ENCODE measurements at places on chromosomes 3 and 15.

DNA sequence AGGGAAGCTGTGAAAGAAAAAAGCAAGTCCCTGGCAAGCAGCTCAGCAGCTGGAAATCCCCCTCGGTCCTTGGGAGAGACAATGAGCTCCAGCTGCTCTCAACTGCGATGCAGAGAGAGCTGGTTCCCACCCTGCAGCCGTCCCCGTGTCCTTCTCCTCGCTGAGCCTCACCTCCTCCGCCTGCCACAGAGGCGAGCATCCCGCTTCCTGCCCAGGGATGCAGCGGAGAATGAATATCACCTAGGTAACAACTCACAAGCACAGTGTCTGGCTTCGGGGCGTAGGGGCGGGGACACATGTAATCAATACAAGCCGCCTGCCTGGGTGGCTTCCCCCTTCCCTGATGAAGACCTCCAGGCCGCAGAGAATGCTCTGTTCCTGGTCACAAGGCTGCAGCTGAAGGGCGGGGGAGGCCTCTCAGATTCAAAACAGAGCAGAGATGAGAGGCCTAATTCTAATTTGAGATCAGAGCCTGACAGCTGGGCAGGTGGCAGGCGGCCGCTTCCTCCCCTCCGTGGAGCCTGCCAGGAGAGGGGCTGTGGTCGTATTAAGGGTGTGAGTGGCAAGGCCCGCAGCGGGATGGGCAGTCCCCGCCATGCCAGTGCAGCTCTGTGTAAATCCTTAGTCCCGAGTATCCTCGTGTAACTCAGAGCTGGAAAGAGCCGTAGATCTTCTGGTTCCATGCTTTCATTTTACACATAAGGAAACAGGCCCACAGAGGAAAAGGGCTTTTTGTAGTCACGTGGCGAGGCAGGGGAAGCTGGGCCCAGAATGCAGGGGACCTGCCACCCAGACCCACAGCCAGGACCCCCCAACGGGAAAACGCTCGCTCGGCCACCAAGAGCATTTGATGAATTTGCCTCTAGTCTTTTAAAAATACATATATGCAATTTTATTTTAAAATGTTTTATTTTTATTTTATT is 24.3 kb downstream of the ZDHHC19 start:
- no peak for DNase-seq
- H3K27ac ChIP-seq, result no peak overlapping the region
- no peak overlapping the region for H3K4me3 ChIP-seq

DNA sequence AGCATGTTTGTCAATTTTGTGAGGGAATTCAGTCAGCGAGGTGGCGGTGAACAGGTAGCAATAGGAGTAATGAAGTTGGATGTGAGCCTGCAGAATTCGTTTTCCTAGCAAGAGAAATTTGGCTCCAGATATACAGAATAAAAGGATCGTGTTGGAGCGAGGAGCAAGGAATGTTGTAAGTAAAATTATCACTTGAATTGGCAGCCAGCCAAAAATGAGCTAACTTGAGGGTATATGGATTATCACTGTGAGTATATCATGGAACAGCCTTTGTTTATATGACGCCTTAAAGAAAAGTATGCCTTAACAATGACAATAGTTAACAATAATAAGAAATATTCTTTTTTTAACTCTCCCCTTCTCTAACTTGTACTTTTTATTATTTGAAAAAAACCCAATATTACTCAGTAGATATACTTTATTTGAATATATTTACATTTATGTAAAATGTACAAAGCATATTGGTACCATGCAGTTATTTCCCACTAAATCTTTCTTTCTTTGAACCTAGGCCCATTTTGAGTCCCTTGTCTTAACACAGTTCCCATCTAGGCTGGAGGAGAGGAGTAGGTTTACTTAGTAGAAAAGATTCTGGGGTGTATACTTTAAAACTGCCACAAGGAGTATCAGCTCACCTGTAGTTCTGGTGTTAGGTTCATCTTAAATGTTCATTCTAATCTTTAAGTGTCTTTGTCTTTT is 29.3 kb downstream of the EPHA6 start:
- no peaks in the 10 kb centered on the region for H3K27me3 ChIP-seq
- H3K36me3 ChIP-seq, result no peaks in the 10 kb centered on the region
- H3K4me1 ChIP-seq, result no peaks in the 10 kb centered on the region
- no peak overlapping the region for H3K4me3 ChIP-seq
- no peak for DNase-seq

DNA sequence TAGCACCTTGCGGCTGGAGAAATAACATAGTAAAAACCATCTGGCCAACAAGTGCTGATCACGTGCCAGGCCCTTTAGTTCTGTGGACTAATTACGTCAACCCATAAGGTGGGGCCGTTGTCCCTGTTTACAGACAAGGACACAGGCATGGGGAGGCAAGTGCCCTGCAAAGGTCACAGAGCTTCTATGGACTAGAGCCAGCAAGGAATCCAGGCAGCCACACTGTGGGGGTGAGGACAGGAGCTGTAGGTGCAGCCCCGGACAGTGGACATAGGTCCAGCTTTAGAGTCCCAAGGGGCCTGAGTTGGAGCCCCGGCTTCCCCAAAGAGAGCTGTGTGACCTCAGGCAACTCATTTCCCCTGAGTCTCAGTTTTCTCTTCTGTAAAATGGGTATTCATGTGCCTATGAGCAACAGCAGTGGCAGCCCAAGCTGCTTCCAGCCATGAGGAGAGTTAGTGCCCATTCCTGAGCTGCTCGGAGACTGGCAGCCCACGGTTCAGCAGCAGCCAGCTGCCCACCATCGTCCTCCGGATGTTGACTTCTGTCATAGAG is 13.9 kb downstream of the CHST13 start:
- H3K36me3 ChIP-seq, result no peaks in the 10 kb centered on the region
- DNase-seq, result peak; percentile 42

GRCh38 chr3:60594025-60594424 is 657.2 kb downstream of the FHIT start:
- no peak overlapping the region for H3K27ac ChIP-seq
- no peak overlapping the region for H3K4me3 ChIP-seq
- peaks cover 10% of the 10 kb centered on the region for H3K4me1 ChIP-seq
- peak; percentile 76 for DNase-seq
- H3K36me3 ChIP-seq, result no peaks in the 10 kb centered on the region
- H3K27me3 ChIP-seq, result no peaks in the 10 kb centered on the region

DNA sequence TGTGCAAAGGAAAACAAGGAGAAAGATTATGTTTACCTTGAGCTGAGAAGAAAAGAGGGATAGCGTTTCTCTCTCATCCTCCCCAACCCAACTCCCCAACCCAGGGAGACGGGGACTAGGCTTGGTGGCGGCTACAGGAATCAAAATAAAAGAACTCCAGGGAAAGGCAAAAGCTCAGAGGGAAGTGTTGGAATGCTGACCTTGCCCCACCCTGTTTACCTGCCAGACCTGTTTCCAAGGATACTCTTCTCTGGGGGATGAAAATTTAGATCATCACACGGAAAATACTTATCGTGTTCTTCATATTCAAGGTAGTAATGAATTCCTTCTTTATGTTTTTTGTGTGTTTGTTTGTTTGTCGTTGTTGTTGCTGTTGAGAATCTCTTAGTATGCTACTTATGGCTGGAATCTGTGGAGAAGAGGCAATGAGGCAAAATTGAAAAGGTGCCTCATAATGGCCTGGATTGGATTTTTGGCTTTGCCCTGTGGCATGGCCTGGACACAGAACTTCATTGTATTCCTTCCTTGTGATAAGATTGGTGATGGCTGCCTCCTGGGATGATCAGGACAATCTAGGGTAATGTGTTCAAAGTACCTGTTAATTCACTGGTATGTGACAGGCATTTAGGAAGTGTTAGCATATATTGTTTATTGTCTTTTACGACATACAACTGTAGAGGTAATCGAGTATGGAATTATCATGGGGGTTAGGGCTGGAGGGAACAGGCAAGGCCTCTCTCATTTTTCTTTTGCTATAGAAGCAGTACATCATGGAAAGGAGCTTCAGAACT is 11.1 kb upstream of the TPRG1 start:
- H3K4me3 ChIP-seq, result no peak overlapping the region
- no peaks in the 10 kb centered on the region for H3K4me1 ChIP-seq
- no peaks in the 10 kb centered on the region for H3K36me3 ChIP-seq
- no peak overlapping the region for H3K27ac ChIP-seq

- H3K36me3 ChIP-seq, result no peaks in the 10 kb centered on the region
- H3K27ac ChIP-seq, result no peak overlapping the region
- peak; percentile 12 for DNase-seq
- H3K27me3 ChIP-seq, result no peaks in the 10 kb centered on the region
These were observed 78.2 kb downstream of the SMAD3 start for GRCh38 chr15:67143646-67144045.

GRCh38 chr15:34815836-34816235 is 20.5 kb upstream of the ACTC1 start:
- no peaks in the 10 kb centered on the region for H3K36me3 ChIP-seq
- no peak overlapping the region for H3K27ac ChIP-seq
- no peak overlapping the region for H3K4me3 ChIP-seq
- H3K27me3 ChIP-seq, result no peaks in the 10 kb centered on the region
- no peaks in the 10 kb centered on the region for H3K4me1 ChIP-seq

DNA sequence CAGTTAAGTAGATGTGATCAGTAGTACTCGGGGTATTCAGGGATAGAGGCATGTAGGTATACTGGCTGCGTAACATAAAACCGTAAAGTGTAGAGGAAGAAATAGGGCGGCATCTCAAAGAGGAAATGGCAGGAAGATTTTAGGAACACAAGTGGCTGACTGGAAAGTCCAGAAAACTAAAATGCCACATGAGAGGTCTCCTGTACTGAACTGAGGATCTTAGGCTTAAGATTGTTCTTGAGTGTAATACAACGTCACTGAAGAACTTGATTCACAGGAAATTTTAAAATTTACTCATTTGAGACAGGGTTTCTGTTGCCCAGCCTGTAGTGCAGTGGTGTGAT is 2.3 kb upstream of the LMLN start:
- DNase-seq, result no peak
- H3K4me3 ChIP-seq, result no peak overlapping the region
- no peaks in the 10 kb centered on the region for H3K27me3 ChIP-seq
- H3K36me3 ChIP-seq, result peaks cover 32% of the 10 kb centered on the region
- H3K4me1 ChIP-seq, result peaks cover 48% of the 10 kb centered on the region
- peak overlapping the region; percentile 81 for H3K27ac ChIP-seq

DNA sequence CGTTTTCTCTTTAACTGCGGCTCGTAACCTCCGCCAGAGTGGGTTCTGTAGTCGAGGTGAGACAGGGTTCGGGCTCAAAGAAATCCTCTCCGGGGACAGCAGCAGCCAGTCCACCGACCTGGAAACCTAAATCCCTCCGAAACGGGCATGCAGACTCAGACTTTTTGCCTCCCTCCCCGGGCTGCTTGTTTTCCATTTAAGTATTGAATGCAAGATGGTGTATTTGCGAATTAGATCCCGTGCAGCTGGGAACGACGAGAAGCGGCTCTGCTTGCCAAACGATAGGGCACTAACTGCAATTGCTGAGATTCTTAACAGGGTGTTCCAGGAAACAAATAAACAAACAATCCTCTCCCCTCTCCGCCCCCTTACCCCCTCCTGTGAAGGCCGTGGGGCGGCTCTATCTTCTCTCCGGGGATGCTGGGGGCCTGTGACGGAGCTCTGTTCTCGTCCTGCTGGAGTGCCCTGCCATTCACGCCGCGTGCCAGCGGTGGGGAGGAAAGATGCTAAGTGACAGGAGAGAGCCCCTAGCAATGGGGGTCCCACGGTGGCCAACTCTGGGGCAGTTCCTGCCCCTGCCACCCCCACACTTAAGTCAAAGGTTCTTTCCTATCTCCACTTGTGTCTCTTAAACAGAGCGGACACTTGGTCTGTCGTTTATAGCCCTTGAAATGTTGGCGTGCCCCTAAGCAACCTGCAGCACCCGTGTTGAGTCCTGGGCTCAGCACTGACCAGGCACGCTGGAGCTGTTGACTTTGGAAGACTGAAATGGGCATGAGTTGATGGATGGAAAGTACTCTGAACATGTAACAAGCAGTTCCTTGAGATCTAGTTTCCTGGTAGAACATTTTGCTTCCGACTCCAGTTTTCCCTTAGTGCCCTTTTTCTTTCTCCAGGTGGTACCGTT is 1.3 kb upstream of the ETV5 start:
- H3K4me1 ChIP-seq, result peaks cover 28% of the 10 kb centered on the region
- H3K27me3 ChIP-seq, result no peaks in the 10 kb centered on the region
- DNase-seq, result peak; percentile 48
- H3K36me3 ChIP-seq, result no peaks in the 10 kb centered on the region
- H3K4me3 ChIP-seq, result peak overlapping the region; percentile 42
- H3K27ac ChIP-seq, result peak overlapping the region; percentile 83

DNA sequence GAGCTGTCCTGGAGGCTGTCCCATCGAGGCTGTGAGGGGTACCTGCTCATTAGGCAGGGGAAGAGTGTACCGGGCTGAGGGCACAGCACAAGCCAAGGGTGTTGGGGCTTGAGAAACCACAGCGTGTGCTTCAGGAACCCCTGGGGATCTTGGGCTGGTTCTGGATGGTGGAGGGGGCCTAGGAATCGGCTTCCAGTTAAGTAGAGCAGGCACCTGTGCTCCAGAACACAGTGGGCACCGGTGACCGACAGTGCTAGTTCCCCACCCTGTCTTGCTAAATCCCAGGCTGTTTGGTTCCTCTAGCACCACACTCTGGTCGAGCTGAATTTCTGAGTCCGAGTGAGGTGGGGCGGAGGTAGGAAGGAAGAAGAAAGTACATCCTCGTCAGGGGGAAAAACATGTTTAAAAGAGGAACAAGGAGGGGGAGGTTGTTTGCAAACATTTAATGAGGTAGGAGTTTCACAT is 29.1 kb downstream of the SLC6A6 start:
- H3K27me3 ChIP-seq, result no peaks in the 10 kb centered on the region
- H3K36me3 ChIP-seq, result no peaks in the 10 kb centered on the region
- peaks cover 98% of the 10 kb centered on the region for H3K4me1 ChIP-seq
- no peak overlapping the region for H3K4me3 ChIP-seq
- DNase-seq, result peak; percentile 75
- peak overlapping the region; percentile 96 for H3K27ac ChIP-seq

GRCh38 chr3:119469418-119470189 is 841 bp downstream of the POGLUT1 start:
- no peak for DNase-seq
- H3K27me3 ChIP-seq, result no peaks in the 10 kb centered on the region
- peak overlapping the region; percentile 79 for H3K27ac ChIP-seq
- peak overlapping the region; percentile 93 for H3K4me3 ChIP-seq
- peaks cover 11% of the 10 kb centered on the region for H3K36me3 ChIP-seq

DNA sequence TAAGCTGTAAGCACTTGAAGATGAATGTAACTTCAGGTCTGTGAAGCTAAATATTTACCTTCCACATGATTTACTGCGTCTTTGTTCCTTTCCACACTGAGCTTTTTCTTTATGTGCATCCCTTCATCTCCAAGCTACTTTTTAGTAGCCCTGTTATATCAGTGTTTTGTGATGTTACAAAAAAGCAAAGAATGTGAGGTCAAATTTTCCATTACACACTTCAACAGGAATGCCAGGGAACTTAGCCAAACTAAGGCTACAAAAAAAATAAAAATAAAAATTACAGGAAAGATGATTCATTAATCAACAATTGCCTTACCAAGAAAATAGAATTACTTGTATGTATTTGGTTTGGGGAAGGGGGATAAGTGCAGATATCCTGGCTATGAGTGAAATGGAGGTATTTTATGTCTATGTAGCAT is 73.0 kb downstream of the FILIP1L start:
- DNase-seq, result no peak
- no peak overlapping the region for H3K4me3 ChIP-seq
- H3K27me3 ChIP-seq, result no peaks in the 10 kb centered on the region
- H3K27ac ChIP-seq, result peak overlapping the region; percentile 76
- peaks cover 33% of the 10 kb centered on the region for H3K4me1 ChIP-seq
- H3K36me3 ChIP-seq, result no peaks in the 10 kb centered on the region

GRCh38 chr15:40340038-40340739 is 550 bp downstream of the CCDC9B start:
- H3K4me3 ChIP-seq, result peak overlapping the region; percentile 51
- no peaks in the 10 kb centered on the region for H3K36me3 ChIP-seq
- peak; percentile 84 for DNase-seq
- peaks cover 82% of the 10 kb centered on the region for H3K4me1 ChIP-seq
- H3K27me3 ChIP-seq, result no peaks in the 10 kb centered on the region

- no peaks in the 10 kb centered on the region for H3K36me3 ChIP-seq
- peaks cover 4% of the 10 kb centered on the region for H3K4me1 ChIP-seq
- DNase-seq, result no peak
- H3K27me3 ChIP-seq, result no peaks in the 10 kb centered on the region
- H3K27ac ChIP-seq, result no peak overlapping the region
These were observed 92.3 kb downstream of the TMEM212 start for GRCh38 chr3:171935261-171936123.

Data from upper lobe of left lung (tissue), 6 donors.